ENCODE measurements at places on chromosomes 2 and 18. TPM values are rescaled to one million over a fixed set of nuclear protein-coding genes. Genes with fewer than 3 reads are reported as not detected.

DNA sequence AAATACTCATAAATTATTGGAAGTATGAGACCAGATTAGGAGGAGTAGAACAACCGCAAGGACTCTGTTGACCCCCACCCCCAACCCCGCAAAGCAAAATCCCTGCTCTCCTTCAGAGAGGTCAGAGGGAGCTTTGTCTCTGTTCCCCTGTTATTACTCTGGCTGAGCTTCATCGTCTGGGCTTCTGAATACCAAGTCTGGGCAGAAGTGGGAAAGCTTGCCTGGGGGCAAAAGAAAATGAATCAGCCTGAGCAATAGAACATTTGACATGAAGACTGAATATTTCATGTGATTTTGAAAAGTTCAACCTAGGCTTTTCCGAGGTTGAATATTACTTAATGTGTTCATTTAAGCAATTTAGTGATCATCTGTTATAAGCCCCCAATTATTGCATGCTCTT lies 114.6 kb upstream of the ARHGAP28 start:
- DNase-seq: no peak

- DNase-seq: no peak
Observed at GRCh38 chr18:55433648-55434047, 154.3 kb downstream of the TCF4 start.

DNA sequence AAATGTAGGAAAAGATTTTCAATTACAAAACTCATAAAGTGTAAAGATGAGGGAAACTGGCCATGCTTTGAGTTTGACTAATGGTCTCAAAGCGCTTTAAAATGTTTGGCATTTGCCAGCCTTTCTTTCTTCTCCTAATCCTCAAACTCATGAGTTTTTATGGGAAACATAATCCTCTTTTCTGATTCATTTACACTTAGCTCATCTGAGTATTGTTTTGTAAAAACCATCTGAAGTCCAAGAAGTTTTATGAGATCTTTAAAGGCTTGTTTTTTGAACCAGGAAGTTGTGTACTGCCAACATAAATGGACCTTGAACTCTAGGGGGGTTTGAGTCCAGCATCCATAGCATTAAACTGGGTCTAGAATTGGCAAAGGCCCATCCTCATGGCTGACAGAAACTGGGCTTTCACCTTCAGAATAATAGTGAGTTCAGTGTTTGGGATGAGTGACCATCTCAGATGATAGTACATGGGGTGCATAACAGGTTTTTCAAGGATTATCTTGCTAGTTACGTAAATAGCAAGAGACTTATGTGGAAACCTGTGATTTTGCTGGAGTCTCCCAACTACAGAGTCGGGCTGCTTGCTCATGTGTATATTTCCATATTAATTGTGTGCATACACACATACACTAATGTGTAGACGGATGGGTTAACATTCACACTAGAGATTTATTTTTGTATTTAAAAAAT lies 3.8 kb upstream of the LTBP1 start:
- DNase-seq: no peak

GRCh38 chr2:42338567-42339190 lies 22.3 kb downstream of the COX7A2L start:
- no peak for DNase-seq

C2orf72 gene
- not detected for total RNA-seq

DNA sequence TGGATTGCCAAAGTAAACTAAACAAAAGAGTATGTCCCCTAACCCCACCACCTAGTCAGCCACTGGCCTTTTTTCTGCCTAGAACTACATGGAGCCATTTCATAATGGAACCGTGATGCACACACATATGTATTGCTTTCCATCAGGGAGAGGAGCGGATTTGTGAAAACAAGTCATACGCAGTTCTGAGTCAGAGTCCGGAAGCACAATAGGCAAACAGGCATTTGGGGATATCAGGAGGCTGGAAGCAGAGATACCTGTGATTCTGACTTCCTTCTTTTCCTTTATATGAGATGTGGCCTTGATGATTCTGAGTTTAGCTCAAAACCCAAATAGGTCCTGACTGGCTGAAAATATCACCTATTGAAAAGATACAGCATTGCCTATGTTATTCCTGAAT lies 93.5 kb downstream of the TMEM163 start:
- no peak for DNase-seq

GRCh38 chr2:217562871-217563480 lies 439.8 kb downstream of the TNS1 start:
- no peak for DNase-seq

GRCh38 chr2:96694279-96694678 lies 45.6 kb downstream of the LMAN2L start:
- no peak for DNase-seq

DNA sequence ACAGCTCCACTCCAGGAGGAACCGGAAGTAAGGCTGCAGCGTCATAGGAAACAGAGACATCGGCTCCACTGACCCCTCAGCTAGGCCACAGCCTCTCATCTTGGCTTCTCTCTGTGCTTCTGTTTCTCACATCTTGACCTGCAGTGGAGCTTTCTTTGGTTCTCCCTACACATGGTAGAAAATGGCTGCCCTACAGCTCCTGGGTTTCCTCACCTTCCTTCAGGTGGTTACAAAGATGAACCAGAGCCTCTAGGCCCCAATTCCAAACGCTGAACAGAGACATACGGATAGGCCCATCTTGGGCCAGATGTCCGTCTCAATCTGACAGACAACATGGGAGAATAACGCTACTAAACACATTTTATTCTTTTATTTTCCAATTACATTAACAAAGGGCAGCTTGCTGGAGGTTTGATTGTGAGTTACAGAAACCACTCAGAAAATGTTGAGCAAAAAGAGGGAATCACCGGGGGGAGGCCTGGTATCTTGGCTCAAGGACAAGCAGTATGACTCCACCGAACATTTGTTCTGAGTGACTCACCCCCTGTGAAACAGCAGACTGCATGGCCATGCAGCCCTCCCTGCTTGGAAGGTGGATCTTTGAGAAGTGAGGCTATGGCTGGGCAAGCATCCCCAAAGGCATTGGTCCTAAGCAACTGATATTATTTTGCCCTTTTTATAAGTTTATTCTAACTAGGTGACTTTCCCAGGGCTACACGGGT lies 303.5 kb downstream of the CDCA7 start:
- DNase-seq: no peak

GRCh38 chr2:58035352-58035751 lies 11.3 kb upstream of the VRK2 start:
- DNase-seq: no peak

DNA sequence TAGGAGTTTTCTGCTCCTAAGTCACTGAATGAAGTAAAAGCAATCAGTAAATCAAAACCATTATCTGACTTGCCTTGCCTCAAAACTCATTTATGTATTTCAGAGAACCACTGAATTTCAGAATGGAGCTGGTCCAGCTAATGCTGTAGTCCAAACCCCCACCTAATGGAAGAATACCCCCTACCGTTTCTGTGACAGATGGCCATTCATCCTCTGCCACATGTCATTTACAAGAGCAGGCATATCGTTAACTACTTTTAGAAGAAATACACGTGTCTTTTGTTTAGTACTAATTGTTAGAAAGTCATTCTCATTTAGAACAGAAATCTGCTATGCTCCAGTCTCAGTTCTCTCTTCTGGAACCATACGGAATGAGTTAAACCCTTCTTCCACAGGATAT lies 12.8 kb upstream of the GALNT5 start:
- no peak for DNase-seq

DNA sequence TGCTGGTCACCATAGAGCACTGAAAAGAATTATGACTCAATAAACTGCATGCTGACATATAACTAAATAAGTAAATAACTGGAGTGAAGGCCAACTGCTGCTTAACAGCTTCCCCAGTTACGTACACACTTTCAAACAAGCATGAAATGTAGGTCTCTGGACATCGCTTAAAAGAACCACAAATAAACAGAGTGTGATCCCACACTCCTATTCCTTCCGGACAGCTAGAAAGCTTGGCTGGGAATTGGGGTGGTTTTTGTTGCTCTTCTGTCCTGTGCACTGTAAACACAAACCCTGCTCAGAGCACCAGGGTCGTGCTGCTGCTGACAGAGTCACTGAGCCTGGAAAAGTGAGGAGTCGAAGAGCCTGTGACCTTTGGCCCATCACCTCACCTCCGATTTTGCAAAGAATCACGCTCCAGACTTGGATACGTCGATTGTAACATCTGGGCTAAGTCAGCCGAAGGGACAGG lies 162.7 kb upstream of the NT5C1B start:
- no peak for DNase-seq

DNA sequence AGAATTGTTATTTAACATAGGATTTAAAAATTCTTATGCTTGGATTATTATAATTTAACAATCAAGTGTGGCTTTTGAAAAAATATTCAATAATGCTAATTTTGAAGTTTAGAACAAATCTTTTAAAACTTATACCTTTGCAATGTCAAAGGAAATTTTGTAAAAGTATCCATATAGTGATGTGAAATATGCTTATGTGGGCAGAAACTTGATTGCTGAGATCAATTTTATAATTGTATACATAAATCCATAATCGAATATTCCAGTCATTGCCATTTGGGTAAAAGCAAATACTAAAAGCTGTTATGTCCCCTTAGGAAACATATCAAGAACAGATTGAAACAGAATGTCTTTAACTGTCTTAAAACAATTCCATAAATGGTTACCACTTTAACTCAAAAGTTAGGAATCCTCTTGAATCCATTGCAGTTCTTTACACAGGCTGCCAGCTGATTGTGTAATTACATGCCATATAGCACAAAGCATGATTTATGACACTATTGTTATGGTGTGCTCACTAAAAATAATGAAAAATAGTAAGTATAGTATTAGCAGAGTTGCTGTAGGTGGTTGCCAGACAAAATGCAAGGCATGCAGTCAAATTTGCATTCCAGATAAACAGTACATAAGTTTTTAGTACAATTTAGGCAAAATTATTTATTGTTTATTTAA lies 24.2 kb downstream of the PLCL1 start:
- no peak for DNase-seq

DNA sequence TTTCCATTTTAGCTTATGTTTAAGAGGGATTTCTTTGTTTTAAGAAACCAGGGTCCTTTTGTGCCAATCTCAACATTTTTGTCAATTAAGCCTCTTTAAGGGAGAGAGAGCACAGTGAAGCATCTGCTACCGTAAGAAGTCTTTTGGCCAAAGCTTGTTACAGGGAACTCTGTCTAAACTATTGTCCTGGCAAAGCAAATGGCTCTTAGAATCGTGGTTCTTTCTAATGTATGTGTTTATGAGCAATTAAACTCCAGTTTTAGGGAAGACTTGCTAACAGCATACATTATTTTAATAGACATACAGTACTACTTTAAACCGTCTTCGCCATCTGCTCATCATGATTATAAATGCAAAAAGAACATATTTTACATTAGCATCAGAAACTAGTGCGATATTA lies 202.1 kb downstream of the CDCA7 start:
- no peak for DNase-seq

GRCh38 chr2:1750933-1751766 lies 6.8 kb upstream of the PXDN start:
- peak; percentile 19 for DNase-seq
